ENCODE measurements at places on chromosomes 7 and 10.

GRCh38 chr7:155702616-155703015 lies 58.2 kb downstream of the RBM33 start:
- DNase-seq: no peak

DNA sequence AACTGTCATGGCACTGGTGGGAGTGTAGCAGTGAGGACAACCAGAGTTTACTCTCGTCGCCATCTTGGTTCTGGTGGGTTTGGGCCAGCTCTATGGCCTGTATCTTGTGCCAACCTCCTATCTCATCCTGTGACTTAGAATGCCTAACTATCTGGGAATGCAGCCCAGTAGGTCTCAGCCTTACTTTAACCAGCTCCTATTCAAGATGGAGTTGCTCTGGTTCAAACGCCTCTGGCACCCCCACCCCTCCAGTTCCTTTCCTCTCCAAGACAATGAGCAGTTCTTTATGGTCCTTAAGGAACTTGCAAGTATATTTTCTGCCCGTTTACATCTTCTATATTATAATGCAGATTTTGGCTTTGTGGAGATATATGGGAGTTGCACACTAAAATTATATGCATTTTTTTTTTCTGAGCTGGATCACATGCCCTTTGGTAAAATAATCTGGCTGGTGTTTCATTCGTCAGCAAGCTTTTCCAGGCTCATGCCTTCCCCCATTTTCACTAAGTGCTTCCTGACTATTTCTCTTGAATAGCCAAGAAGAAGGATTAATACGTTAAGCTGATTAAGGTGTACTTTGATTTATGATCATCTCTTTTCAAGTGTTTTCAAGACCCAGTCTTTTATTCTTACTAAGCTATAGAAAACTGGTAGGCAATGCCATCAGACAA lies 11.2 kb upstream of the WIPF3 start:
- no peak for DNase-seq

GRCh38 chr10:3886191-3886590 lies 101.2 kb upstream of the KLF6 start:
- peak; percentile 64 for DNase-seq

DNA sequence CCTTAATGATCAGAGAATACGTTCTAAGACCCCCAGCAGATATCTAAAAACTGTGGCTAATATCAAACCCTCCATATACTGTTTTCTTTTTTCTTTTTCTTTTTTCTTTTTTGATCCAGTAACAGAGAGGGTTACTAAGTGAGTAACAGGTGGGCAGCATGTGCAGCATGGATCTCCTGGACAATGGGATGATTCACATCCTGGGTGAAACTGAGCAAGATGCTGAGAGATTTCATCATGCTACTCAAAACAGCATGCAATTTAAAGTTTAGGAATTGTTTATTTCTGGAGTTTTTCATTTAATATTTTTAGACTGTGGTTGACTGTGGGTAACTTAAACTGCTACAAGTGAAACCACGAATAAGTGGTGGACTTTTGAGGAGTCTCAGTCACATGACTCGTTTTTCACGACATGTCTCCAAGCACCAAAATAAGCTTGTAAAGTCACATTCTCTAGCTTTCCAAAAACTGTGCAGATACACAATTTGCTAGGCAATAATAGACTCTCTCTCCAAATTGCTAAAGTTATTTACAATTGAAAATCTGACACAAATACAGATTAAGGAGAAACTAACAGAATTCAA lies 716.2 kb downstream of the NXPH1 start:
- DNase-seq: no peak

GRCh38 chr7:34333925-34334324 lies 324.1 kb upstream of the NPSR1 start:
- no peak for DNase-seq

All from fibroblast of skin of right biceps (primary cell).